Stimulated activated CD4-positive, alpha-beta T cell treated with anti-CD3 and anti-CD28 coated beads, Interleukin-1b, Interleukin-23, amount 100 ng/mL, for 1 hour (primary cell): ENCODE measurements at places on chromosomes 1 and 21.

GRCh38 chr1:43587594-43587993, 56.9 kb downstream of the PTPRF start:
- DNase-seq = no peak

DNA sequence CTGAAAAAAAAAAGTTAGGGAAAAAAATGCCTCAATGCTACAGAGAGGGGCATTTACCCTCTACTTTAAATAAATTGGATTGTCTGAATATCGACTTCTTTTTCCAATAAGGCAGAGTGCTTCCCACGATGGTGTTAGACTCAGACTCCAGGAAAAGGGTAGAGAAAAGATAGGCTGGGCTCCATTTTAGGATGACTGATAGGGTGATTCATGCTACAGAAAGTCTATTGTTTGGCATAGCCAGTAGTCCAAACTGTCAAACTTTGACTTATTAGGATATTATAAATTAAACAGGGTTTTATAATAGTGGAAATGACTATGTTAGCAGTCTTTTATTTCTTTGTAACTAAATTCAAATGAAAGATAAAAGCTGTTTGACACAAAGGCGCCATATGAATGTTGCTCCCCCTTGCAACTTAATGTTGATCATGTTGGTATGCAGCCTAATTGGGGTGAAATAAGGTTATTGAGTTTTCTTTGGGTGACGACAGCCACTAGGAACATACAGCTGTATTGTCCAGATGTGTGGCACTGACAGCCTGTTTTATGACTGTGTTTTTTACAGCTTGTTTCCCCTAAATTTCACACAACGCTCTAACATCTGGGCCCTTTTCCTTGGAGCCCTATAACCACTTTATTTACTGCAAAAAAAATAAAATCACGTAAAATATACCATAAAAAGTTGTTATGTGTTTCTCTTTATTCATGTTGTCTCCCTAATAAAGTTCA, 69.3 kb downstream of the SPAG17 start:
- DNase-seq = no peak

- DNase-seq = no peak
Observed at GRCh38 chr1:30562559-30562958, 160.8 kb downstream of the MATN1 start.

DNA sequence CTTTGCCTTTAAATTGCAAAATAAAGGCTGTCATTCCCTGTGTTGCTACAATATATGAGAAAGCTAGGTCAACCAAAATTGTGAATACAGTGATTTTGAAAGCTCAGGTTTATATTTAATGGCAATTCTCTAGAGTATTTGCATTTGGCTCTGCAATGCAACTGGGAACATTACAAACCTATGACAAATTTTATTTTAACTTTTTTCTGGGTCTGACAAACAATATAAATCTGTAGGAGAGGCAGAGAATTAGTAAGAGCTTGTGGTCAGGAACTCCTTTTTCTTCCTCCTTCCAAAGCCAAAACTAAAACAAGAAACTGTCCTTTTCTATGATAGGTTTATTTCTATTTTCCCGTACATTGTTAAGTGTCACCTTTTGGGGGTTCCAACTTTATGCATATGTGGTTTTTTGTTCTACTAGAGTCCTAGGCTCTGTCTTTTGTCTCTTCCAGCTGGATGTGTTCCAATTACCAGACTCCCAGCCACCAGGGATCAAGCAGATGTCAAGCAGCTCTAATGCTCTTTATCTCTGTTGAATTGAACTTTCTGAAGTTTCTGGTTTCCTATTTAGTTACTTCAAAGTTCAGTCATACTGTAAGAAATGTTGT, 106.9 kb downstream of the ASH1L start:
- no peak for DNase-seq

GRCh38 chr1:231407547-231408396, 14.3 kb downstream of the EGLN1 start:
- no peak for DNase-seq

DNA sequence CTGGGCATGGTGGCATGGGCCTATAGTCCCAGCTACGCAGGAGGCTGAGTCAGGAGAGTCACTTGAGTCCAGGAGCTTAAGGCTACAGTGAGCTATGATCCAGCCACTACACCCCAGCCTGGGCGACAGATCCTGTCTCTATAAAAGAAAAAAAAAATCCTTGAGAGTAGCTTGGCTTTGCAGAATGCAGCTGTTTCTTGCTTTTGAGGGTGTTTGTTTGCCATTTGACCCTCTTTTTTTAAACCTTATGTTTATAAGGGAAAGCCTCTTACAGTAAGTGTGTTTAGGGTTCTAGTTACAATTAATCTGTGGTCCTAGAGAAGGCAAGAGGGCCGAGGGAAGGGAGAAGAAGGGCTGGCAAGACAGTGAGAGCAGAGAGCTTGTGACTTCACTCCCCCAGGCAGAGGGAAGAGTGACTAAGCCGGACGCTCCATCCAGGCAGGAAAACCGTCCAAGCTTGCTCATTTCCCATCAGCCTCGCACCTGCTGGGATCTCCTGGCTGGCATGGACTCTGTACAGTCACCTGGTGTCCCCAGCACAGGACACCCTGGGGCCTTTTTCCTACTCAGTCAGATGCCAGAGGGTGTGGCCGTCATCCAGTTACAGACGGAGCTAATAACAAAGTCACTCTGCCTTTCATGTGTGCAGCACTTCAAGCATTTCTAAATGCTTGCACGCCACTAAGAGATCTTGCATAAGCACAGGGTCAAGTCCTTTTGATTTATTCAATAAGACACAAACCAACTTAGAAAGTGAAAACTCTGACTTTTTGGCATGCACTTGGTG, 55.5 kb upstream of the PSEN2 start:
- DNase-seq = no peak

DNA sequence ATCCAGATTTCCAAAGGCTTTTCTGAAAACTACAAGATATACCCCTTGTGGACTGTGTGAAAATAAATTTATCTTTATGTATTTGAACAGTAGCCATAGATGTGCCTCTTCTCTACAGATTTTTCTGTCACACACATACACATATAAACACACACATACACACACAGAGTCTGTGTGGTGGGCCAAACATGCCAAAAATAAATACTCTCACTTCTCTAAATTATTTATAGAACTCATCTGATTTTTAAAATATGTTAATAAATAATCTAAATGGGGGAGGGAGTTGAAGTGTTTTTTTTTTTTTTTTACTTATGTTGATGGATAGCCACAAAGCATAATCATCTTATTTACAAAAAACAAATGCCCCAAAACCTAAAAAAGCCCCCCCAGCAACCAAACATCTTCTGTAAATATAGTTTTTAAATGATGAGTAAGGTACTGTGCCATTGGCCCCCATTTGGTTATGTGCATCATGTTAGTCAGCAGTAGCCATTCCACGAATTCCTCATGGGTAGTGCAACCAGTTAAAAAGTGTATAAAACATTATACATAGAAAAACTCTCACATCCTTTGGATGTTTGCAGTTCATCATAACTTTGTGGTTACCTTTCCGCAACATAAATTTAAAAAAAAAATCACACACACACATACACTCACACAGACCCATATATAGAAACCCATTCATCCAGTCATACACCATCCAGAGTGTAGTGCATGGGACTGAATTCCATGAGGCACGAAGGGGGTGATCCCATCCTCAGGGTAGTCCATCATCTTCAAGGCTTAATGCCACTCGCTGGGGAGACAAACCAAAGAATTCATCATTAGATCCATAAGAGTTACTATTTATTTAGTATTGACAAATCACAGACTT, 8.2 kb upstream of the MAGOH start:
- DNase-seq = no peak

DNA sequence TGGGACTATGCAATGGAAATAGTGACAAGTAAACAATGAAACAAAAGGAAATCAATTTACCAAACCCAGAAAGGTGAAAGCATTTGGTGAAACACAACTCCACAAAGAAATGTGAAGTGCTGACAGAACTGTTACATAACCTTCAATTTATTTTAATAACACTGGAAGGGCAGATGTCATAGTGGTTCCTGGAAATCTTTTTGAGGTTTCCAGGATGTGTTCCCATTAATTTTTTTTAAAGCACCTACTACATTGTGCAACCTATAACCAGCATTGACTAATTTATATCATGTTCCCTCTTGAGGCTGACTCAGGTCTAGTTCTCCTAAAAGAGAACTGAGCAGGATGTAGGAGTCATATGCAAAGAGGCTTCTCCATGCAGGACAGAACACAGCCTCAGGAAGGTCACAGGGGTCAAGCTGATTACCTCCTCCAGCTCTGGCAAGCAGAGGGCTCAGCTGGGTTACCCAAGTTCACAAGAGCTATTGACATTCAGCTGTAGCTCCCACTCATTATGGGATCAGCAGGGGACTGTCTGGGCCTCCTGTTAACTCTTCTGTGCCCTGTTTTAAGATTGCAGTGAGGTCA, 157.1 kb upstream of the NRIP1 start:
- DNase-seq = no peak

GRCh38 chr21:14040386-14040785, 170.4 kb downstream of the LIPI start:
- no peak for DNase-seq

DNA sequence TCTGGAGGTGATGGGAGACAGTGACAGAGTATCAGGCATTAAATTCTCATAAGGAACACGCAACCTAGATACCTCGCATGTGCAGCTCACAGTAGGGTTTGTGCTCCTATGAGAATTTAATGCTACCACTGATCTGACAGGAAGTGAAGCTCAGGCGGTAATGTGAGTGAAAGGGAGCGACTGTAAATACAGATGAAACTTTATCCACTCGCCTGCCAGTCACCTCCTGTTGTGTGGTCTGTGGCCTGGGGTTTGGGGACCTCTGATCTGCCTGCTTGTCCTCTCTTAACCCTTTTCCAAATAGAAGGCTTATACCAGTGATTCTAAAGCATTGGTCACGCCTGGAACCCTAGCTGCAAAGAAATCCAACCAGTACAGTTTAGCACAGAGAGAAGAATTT, 15.3 kb downstream of the GABPA start:
- no peak for DNase-seq

GRCh38 chr1:154621875-154622274, 13.9 kb upstream of the ADAR start:
- DNase-seq = no peak

DNA sequence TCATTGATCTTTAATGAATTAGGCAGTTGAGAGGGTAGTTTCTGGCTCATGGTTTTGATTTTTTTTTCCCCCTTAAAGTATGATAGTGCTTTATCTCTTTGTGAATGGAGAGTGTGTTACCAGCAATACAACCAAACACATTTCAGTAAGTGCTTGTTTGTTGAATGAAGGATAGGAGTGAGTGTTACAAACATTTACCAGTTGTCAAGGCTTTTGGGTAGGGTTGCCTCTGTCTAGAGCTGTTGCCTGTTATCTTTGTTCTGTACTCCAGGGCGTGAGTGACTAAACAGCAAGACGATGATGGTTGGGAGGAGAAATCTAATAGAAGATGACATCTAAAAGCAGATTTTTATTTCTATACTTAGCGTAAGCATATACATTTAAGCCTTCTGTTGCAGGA, 21.5 kb downstream of the MAP3K7CL start:
- no peak for DNase-seq

GRCh38 chr1:164240081-164240480, 318.9 kb upstream of the PBX1 start:
- DNase-seq = no peak

DNA sequence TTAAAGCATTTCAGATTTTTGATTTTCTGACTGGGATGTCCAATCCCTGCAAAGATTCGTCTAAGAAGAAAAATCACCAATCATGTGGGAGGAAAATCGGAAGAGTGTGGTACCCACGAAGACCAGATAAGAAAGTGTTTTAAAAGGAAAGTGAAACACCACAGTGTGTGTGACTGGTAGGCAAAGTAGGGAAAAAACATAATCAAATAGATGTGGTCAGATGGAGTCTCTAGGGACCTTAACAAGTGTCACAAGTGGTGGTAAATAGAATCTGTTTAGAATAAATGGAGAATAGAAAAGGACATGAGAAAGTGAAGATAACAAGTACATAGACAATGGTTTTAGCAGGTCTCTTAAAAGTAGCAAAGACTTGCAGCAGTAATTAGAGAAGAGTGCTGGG, 154.6 kb downstream of the SLC30A10 start:
- DNase-seq = no peak

- DNase-seq = no peak
Observed at GRCh38 chr21:40602080-40602479, 244.9 kb downstream of the DSCAM start.

DNA sequence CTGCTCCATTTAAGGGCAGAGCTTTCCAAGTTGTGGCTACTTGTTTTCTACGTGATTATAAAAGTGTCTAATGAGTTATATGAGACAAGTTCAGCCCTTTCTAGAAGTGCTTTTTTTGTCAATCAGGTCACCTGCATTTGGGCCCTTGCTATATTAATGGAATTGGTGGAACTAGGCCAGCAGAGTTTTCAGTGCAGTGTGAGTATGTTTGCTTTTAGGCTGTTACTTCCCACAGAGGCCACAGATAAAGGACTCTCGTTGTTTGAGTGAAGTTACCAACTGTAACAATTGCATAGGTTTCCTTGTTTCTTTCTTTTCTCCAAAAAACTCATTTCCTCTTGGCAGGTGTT, 10.9 kb downstream of the SMAP2 start:
- DNase-seq = no peak

GRCh38 chr21:24577301-24577700, 1030.0 kb downstream of the MRPL39 start:
- no peak for DNase-seq

DNA sequence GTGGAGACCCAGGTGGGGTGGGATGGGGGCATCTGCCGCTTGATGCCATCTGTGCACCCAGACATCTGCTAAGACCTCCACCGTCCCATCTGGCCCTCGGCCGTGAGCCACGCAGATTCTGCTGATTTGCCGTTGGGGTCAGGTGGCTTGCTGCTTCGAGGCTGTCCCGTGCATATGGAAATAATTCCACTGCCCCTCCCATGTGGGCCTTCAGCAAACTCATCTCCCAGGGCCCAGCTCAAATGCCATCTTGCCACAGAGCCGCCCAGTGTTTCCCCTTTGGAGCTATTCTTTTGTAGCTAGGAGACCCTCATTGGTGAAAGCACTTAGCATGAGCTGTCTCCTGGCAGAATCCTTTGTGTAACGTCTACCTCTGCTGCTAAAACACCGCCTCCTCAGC, 99.8 kb downstream of the KAZN start:
- no peak for DNase-seq

DNA sequence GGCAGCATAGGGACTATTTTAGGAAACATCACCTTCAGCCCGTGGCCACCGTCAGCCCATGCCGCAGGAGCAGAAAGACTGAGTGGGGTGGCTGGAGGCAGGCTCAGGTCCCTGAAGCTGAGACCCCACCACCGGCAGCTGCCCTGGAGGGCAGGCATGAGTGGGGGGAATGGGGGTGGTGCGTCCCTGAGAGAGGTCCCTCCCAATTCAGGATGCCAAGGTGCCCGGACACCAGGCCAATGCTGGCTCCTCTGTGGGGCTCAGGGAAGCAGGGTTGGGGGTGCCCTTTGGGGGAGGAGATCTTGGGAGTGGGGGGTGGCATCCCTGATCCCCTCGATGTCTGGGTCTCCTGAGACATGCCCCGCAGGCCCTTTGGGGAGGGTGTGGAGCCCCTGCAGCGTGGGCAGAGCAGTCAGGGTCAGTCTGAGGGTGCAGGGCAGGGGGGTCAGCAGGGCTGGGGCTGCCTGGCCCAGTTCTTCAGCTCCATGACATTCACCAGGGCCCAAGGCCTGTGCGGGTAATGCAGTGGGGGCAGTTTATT, 998 bp upstream of the TTC34 start:
- no peak for DNase-seq

- DNase-seq = no peak
Observed at GRCh38 chr1:47703981-47704596, 266.2 kb downstream of the FOXD2 start.
